Globus pallidus (tissue), 1 donor: ENCODE measurements at places on chromosomes 3 and 15.

- no peak for DNase-seq
These were observed 3.1 kb downstream of the PAQR9 start for GRCh38 chr3:142960322-142960850.

DNA sequence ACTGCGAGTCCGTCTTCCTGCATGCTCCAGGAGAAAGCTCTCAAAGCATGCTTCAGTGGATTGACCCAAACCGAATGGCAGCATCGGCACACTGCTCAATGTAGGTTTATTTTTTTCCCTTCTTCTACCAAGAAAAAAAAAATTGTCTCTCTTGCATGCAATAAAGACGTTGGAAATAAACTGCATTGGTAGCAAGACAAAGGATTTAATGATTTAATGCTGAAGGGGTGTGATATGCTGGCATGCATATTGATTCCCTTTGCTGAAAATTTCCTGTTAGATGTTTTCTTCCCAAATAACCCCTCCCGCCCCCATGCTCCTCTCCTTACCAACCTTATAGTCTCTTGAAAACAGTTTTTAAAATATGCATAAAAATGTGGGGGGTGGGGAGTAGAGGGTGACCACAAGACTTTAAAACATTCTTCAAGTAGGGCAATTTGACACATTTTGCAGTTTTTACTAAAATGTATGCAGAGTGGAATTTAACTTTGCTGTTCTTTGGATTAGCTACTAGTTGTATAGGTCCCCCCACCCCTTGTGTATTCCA is 799 bp downstream of the RARB start:
- no peak for DNase-seq

- no peak for DNase-seq
These were observed 28.2 kb downstream of the CHD2 start for GRCh38 chr15:92928225-92928750.

DNA sequence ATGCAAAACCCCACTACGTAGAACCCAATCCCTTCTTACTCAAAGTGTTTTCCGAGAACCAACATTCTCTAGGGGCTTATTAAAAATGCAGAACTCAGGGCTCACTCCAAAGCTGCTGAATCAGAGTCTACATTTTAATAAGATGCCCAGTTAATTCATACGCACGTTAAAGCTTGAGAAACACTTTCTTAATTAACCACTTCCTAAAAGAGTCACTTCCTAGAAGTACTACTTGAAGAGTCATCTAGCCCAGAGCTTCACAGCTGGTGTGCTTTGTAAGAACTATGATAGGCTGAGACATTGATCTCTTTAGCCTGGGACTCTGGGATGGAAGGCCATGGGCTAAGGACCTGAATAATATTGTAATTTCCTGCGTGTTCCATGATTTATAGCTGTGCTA is 9.0 kb downstream of the COL6A5 start:
- no peak for DNase-seq

DNA sequence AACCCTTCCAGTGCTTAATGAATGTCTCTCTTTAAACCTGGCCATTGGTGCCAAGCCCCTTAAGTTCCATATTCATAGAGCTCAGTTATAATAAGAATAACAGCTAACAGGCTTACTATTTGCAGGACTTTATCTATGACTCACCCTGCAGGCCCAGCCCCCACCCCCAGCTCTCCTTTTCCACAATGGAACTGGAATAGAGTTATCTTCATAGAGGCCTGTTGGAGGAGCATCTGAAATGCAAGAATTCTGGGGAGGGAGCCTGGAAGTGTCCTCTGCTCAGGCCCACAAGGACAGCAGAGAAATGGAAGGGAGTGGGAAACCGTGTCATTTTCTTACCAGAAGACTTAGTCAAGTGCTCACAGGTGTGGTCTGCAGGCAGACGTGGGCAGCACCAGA is 52.8 kb downstream of the SEMA5B start:
- DNase-seq: no peak

- DNase-seq: no peak
These were observed 187.4 kb downstream of the OR4M2 start for GRCh38 chr15:22267761-22268160.

DNA sequence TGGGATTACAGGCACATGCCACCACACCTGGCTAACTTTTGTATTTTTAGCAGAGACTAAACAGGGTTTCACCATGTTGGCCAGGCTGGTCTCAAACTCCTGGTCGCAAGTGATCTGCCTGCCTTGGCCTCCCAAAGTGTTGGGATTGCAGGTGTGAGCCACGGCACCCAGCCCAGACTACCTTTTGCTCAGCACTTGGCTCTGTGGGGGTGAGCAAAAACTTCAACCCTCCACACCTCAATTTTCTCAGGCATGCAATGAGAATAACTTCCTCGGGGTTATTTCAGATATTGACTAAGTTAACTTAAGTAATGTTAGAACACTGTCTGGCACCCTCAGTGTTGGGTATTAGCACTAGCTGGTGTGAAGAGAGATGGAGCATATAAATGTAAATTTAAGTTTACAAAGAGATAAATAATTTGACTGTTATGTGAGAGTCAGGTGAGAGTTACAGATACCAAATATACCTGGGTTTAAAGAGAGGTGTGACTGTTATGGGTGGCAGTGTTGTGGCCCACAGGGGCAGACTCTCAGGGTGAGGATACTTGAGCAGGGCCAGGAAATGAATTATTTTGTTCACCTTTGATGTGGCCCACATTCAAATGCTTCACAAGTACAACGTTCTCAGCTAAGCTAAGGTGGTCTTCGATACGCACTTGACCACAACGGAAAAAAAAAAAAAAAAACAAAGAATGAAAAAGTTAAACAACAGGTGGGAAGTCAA is 29.0 kb downstream of the CPOX start:
- DNase-seq: no peak

- DNase-seq: no peak
These were observed 10.6 kb downstream of the IL17RB start for GRCh38 chr3:53856964-53857363.

DNA sequence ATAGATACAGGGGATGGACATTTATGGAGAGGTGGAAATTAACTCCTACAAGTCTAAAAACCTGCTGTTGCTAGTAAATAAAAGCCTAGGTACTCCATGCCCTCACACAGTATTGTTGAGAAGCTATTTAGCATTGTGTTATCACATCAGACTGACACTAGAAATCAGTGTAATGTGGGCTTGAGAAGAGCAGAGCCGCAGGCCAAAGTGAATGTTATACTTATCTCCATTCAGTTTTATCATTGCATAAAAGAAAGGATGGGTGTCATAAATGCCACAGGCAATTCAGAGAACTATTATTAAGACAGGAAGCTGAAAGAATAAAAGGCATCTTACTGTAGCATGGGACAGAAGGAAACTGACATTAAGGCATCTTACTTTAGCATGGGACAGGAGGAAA is 13.7 kb upstream of the ISLR start:
- no peak for DNase-seq

GRCh38 chr15:94671858-94672532 is 440.6 kb downstream of the MCTP2 start:
- DNase-seq: peak; percentile 16

- DNase-seq: no peak
These were observed 216.9 kb upstream of the THBS1 start for GRCh38 chr15:39363761-39364586.

DNA sequence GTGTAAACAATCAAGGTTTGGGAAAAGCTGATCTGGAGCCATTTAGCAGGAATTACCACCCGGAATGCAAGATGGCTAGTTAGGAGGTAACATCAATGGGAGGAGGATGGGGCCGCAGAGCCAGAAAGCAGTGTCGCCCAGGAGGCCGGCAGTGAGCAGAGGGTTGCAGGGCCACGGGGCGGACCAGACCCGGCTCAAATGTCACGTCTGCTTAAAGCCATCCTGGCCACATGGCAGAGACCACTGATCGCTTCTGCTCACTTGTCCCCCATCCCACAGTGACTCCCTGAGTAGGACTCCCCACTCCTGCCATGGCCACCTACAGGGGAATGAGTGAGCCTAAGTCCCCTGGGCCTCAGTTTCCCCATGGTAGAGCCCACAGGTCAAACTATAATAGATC is 18.2 kb downstream of the MGLL start:
- no peak for DNase-seq

DNA sequence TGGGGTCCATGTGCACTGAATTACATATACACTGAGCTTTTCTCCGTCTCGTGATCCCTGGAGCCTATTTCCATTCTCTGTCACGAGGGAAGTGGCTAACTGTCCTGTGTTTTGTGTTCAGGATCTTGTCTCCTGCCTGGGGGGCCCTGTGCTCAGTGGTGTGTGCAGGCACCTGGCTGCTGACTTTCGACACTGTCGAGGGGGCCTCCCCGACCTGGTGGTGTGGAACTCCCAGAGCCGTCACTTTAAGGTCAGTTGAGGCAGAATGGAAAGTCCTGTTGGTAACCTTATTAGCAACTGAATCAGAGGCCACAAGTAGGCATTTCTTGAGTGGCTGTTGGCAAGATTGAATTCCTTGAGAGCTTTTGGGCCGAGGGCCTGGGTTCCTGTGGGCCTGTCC is 26.7 kb downstream of the FAN1 start:
- no peak for DNase-seq

GRCh38 chr15:75123395-75123794 is 78.3 kb upstream of the C15orf39 start:
- no peak for DNase-seq

GRCh38 chr3:143349455-143349854 is 229.9 kb downstream of the CHST2 start:
- DNase-seq: no peak

GRCh38 chr3:60980342-60980692 is 270.9 kb downstream of the FHIT start:
- DNase-seq: no peak

DNA sequence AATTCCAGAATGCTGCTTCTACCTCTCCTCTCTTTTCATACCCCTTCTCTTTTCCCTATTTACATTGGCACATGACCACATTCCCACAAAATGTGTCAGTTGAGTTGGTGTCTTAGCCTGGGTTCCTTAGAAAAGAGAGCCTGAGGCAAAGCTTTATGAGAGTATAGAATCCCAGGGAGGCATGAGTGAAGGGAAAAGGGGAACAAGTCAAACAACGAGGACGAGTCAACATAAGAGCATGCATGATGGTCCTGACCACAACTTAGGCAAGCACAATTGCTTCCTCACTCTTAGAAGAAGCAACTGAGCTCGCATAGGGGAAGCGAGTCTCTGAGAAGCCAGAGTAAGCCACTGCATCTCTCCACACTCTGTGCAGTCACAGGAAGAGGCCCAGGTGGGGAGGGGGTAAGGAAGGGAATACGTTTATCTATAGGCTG is 15.4 kb upstream of the ZNF774 start:
- peak; percentile 52 for DNase-seq

- no peak for DNase-seq
These were observed 5.6 kb downstream of the FEZF2 start for GRCh38 chr3:62367763-62368195.

DNA sequence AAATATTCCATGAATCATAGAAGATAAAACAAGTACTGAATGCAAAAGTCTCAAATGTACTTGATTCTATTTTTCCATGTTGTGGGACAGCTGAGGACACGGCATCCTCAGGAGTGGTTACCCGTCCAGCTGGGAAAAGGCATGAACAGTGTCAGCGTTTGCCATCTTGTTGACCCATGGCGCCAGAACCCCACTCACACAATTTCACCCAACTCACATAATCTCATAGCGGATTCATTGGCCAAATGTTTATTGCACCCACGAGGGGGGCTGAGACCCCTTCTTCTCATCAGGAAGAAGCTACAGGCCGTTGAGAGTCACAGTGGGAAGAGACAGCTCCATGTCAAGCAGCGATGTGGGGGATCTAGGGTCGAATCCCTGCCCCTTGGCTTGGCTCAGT is 72.9 kb downstream of the OCA2 start:
- DNase-seq: no peak

DNA sequence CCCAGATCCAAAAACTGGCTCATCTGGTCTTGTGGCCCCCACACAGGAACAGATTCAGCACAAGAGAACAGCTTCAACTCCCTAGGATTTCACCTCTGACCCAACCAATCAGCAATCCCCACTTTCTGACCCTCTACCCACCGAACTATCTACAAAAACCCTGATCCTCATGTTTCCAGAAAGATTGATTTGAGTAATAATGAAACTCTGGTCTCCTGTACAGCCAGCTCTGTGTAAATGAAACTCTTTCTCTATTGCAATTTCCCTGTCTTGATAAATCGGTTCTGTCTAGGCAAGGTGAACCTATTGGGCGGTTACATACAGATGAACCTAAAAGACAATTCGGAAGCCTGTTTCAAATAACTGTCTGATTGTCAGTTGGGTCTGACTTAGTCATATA is 847.6 kb upstream of the ALCAM start:
- peak; percentile 38 for DNase-seq

DNA sequence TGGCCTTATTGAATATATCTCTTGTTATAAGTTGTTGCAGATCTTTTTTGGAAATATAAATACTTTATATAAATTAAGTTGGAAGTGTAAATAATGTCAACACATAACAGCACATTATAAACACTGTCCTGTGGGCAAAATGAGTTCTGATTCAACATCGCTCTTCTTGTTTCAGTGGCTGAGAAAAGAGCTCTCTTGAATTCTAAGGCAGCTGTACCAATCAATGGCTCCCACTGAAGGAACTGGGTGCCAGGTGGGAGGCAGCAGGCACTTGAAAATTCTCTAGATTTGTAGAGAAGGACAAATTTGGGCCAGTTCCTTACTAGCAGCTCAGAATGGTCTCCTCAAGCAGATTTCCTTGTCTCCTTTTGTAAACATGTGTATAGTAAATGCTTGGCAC is 45.6 kb downstream of the CHST2 start:
- DNase-seq: no peak

DNA sequence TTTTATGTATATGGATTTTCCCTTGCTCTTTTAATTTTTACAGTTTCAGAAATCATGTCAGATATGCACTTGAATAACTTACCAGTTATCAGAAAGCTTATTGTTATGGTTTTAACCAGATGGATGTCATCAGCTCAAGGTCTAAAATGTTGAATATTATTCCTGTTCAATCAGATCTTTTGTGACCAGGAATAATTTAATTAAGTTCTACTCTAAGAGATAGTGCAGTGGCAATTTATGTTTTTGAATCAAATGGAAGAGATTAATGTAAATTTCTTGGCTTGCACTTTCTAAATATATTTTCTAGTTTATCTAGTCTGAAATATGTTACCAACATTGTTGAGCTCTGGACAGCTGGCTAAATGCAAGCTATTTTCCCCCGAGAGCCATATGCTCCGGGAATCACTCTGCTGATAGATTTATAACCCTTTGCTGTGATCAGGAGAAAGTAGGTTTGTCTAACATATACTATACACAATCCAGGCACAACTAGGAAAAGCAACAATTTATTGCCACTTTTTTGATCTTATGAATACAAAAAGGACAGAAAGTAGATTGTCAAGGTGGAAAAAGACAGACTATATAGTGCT is 76.8 kb upstream of the CD96 start:
- no peak for DNase-seq

- DNase-seq: no peak
These were observed 3.3 kb downstream of the VPS8 start for GRCh38 chr3:184815046-184815930.
